RWPE1 (cell line): ENCODE measurements at places on chromosomes 13 and 19.

DNA sequence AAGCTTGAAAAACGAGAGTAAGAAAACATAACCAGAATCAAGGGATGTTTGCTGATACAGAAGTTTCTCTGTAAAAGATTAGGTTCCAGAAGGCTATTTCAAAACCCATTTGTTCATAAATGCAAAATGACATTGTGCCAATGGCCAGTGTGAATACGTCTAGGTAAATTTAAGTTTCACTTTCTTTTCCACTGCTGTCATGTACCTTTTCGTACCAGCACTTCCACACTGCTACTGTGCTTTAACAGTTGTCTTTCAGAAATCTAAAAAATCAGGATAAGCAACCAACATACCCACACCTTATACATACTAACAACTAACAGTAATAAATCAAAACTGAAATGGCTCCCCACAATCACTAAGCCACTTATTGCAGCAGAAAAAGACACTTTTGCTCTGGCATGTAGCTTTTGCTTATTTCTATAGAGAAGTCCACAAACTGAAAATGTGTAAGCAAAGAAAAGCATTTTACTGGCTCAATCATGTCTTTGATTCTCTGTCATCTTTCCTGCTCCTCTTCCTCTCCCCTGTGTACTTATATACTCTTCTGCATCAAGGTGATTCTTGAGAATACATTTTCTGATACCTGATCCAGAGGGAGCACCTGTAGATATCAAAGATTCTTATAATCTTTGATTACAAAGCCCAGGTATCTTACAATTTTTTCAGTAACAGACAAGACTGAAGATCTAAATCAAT, 34.3 kb downstream of the ELF1 start:
- no peak for DNase-seq

DNA sequence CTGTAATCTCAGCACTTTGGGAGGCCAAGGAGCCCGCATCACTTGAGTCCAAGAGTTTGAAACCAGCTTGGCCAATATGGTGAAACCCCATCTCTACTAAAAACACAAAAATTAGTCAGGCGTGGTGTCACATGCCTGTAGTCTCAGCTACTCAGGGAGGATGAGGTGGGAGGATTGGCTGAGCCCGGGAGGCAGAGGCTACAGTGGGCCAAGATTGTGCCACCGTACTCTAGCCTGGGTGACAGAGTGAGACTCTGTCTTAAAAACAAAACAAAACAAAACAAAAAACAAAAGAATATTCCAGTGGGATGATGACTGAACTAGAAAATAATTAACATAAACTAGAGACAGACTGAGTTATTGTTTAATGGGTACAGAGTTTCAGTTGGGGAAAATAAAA, 81.7 kb upstream of the ABCC4 start:
- no peak for DNase-seq

- DNase-seq, result no peak
Measured at GRCh38 chr13:50726164-50726563, 117.3 kb downstream of the DLEU7 start.

DNA sequence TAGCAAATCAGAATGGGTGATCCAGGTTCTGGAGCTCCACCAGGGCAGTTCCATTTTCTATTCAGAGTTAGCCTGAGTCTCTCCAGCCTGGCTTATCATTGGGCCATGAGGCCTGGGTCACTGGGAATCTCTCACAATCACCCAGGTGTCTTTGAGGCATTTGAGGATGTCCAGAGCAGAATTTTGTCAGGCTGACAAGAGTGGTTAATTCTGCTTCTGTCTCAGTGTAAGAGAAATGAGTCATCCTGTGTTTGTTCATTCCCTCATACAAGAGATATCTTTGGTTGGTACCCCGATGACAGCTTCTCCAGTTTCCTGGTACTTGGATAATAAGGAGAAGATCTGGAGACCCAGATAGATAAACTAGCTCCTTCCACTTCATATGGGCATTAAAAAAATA, 10.4 kb downstream of the ZNF93 start:
- DNase-seq, result no peak

DNA sequence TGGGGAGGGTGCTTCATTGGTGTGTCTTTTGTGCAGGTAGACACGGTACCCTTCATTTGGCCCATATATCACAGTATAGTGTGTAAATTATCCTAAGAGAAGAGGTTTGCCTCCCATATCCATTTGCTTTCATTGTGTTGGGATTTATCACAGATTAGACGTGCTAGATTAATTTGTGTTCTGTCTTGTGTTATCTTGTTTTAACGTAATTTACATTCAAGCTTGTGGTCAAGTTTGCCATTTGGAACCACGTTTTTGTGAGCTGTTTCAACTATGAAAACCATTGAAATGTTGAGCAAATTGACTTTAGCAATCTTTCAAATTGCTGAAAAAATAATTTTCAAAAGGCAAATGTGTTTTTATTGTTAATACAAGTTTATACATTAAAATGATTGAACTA, 1826.5 kb downstream of the SLITRK5 start:
- DNase-seq, result no peak

DNA sequence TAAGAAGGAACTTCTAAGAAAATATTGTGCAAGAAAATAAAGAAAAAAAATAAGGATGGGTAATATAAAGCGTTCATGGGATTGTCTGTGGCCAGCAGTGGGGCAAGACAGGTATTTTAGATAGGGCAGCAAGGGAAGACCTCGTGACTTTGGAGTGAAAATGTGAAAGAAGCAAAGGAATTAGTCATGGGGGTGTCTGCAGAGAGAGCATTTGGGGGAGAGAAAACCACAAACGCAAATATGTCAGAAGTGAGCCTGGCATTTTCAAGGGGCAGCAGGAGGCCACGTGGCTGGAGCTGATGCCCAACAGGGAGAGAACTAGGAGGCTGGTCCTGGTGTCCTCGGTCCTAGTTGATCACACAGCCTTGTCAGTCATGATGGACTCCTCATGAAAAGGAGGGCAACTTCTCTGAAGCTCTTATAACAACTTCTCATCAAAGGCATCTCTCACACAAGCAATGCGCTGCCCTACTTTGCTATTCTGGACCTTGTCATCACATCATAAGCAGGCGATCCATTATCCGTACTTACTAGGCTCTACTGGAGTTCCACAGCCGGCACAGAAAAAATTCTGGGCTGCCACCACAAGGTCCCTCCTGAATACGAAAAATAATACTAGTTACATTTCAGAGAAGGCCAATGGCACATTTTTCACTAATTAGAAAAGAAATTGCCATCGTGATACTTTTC, 31.0 kb downstream of the RUBCNL start:
- no peak for DNase-seq

DNA sequence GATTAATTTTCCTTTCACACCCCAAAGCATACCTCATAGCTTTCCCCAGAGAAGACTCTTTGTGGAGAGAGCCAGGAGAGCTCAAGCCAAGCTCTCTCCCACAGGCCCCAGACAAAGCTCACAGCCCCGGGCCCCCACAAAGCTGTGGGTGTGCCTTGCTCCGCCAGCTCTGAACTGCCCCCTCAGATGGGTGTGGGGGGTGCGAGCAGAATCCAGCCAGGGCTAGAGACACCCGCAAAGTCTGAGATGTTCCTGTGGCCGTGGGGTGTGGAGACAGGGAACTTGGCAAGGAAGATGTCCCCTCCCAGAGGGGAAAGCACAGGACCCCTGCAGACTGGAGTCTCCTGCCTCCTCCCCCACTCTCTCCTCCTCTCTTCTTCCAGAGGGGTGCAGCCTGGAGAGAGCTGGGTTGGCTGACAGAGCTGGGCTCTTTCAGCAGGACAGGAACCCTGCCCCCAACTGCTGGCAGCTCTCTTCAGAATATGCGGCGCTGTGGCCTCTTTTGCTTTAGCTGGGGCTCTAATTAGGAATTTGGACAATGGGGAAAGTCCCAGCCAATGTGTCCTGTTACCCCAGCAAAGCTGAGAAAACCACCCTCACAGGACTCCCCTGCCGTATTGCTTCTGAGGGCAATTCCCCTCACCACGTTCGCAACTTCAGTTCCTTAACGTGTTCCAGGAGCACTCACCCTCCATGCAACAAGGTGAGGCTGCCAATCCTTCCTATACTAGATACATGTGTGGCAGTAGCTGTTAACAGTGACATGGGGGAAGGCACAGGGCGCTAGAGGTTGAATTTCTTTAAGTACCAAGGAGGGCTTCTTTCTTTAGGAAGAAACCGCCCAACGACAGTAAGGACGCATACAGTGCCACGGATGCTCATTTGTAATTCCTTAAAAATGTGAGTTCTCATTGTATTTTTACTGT, 170.0 kb downstream of the COL4A1 start:
- DNase-seq, result no peak

GRCh38 chr13:50668049-50668448, 175.4 kb downstream of the DLEU7 start:
- DNase-seq, result no peak

DNA sequence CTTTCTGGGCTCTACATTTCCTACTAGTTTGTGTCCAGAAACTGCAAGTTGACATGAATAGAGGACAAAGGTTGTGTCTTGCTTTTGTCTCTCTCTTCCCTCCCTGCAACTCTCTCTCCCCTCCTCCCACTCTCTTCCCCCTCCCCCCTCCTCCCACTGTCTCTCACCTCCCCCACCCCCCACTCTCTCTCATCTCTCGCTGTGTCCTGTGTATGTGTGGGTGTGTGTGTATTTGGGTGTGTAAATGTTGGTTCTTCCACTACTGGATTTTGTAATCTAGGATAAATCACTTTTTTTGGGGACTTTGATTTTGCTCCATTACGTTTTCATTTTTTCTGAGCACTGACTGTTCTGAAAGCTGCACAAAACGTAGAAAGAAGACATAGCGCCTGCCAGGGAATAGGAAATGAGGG, 48.4 kb downstream of the AKAP11 start:
- DNase-seq, result no peak

GRCh38 chr13:106184790-106185189, 350.7 kb downstream of the EFNB2 start:
- DNase-seq, result no peak

GRCh38 chr13:39870197-39870747, 214.8 kb downstream of the COG6 start:
- no peak for DNase-seq

DNA sequence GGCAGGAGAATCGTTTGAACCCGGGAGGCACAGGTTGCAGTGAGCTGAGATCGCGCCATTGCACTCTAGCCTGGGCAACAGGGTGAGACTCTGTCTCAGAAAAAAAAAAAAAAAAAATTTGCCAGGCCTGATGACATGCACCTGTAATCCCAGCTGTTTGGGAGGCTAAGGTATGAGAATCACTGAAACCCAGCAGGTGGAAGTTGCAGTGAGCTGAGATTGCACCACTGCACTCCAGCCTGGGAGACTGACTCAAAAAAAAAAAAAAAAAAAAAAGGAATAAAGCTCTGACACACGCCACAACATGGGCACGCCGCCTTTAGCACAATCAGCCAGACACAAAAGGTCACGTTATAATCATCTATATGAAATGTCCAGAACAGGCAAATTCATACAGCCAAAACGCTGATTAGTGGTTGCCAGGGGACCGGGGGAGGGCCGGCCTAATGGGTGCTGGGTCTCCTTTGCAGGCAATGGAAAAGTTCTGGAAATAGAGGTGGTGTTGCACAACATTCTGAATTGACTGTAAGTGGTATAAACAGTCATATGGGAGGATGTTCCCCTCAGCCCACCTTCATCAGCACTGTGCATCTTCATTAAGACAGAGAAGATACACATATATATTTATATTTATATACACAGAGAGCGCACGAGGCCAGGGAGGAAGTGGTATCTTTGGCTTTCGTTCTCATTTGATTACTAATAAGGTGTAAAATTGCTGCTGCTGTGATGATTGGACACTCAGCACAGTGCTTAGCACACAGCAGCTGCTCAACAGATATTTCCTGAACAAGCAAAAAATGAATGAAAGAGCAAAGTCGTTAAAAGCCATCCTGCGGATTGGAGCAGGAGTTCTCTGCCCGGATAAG, 3.8 kb downstream of the HSPBP1 start:
- DNase-seq, result no peak

- DNase-seq, result no peak
Measured at GRCh38 chr19:23788411-23788810, 29.7 kb upstream of the ZNF681 start.

- no peak for DNase-seq
Measured at GRCh38 chr19:17866964-17867486, 4.7 kb upstream of the SLC5A5 start.

DNA sequence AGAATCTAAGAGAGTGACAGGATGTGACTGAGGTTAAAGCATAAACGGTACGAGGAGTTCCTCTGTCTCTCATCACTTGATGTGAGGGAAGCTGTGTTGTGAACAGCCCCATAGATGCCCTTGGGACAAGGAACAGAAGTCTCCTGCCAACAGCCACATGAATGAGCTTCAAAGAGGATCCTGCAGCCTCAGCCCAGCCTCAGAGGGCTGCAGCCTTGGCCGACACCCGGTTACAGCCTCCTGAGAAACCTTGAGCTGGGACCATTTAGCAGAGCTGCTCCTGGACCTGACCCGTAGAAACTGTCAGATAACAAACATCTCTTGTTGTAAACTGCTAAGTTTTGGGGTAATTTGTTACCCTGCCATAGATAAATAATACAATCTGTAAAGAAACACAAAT, 54.2 kb downstream of the CCNE1 start:
- no peak for DNase-seq

DNA sequence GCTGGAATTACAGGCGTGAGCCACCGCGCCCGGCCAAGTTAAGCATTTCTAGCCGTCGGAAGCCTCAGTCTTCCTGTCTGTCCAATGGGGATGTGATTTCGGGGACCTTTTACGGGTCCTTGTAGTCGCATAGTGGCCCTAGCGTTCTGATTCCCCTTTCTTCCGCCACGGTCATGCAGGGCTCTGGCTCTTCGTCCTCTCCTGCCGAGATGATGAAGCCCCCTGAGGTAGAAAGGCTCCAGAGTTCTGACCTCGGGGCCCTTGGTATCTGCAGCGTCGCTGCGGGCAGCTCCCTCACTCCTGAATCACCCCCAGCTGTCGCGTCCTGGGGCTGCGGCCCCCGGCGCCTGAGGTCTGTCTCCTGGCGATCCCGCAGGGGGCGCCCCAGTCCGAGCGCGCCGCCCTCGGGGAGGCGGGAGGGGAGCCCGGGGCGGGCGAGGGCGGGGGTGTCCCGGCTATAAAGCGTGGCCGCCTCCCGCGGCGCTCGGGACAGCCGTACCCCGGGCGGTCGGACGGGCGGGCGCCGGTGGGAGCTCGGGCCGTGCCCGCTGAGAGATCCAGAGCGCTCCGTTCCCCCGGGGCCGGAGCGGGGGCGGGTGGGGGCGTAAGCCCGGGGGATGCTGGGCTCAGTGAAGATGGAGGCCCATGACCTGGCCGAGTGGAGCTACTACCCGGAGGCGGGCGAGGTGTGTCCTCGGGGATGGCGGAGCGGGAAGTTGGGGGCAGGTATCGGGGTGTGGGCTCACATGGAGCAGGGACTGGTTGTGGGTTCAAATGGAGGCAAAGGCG, at the start of gene FOXA3:
Gene FOXA3 (plus strand): TSS at position 487 of the 789 bp plus-strand sequence. CDS start 131 bp downstream, at position 618.
- no peak for DNase-seq
